ENCODE measurements at places on chromosomes 1 and 21. TPM values are rescaled to one million over a fixed set of nuclear protein-coding genes. Genes with fewer than 3 reads are reported as not detected.

GRCh38 chr1:203954788-203955552 is 93.6 kb downstream of the SNRPE start:
- H3K27me3 ChIP-seq, result no peaks in the 10 kb centered on the region
- no peaks in the 10 kb centered on the region for H3K36me3 ChIP-seq
- no peak overlapping the region for H3K27ac ChIP-seq
- DNase-seq, result no peak
- H3K4me3 ChIP-seq, result no peak overlapping the region
- no peaks in the 10 kb centered on the region for H3K4me1 ChIP-seq

GRCh38 chr21:46368533-46369285 is 44.8 kb downstream of the PCNT start:
- no peak overlapping the region for H3K4me3 ChIP-seq
- H3K4me1 ChIP-seq, result no peaks in the 10 kb centered on the region
- no peak for DNase-seq
- H3K27me3 ChIP-seq, result no peaks in the 10 kb centered on the region

DNA sequence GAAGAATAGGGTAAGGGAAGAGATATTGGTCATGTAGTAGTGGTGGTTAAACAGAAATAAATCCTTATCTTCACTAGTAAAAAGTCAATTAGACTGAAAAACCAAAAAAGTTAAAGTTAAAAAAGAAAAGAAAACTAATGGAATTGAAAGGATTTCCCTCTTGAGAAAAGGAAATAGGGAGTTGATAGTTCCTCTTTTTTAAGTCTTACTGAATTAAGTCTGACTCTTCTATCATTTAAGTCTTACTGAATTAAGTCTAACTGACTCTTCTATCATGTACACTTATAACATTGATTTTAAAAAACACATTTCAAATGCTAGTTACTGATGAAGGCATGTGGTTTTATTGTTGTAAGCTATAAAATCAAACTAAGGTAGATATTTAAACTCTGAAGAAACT is 49.5 kb upstream of the TENT5C start:
- no peak overlapping the region for H3K27ac ChIP-seq
- H3K4me1 ChIP-seq, result no peaks in the 10 kb centered on the region
- no peaks in the 10 kb centered on the region for H3K36me3 ChIP-seq
- DNase-seq, result no peak
- H3K4me3 ChIP-seq, result no peak overlapping the region

- H3K4me1 ChIP-seq, result no peaks in the 10 kb centered on the region
- DNase-seq, result no peak
- no peaks in the 10 kb centered on the region for H3K27me3 ChIP-seq
- no peak overlapping the region for H3K4me3 ChIP-seq
Measured at GRCh38 chr1:35650416-35650815, 9.1 kb upstream of the PSMB2 start.

GRCh38 chr1:3001471-3002348 is 19.6 kb upstream of the ACTRT2 start:
- H3K4me1 ChIP-seq, result no peaks in the 10 kb centered on the region
- no peaks in the 10 kb centered on the region for H3K36me3 ChIP-seq
- H3K27me3 ChIP-seq, result no peaks in the 10 kb centered on the region
- H3K4me3 ChIP-seq, result no peak overlapping the region
- H3K27ac ChIP-seq, result no peak overlapping the region

Gene CRNN
- polyA plus RNA-seq, result 0.24 TPM
